ENCODE measurements at places on chromosomes 13 and 19.
A peak's percentile ranks its signal among the peaks of the same experiment; 100 is the strongest.

DNA sequence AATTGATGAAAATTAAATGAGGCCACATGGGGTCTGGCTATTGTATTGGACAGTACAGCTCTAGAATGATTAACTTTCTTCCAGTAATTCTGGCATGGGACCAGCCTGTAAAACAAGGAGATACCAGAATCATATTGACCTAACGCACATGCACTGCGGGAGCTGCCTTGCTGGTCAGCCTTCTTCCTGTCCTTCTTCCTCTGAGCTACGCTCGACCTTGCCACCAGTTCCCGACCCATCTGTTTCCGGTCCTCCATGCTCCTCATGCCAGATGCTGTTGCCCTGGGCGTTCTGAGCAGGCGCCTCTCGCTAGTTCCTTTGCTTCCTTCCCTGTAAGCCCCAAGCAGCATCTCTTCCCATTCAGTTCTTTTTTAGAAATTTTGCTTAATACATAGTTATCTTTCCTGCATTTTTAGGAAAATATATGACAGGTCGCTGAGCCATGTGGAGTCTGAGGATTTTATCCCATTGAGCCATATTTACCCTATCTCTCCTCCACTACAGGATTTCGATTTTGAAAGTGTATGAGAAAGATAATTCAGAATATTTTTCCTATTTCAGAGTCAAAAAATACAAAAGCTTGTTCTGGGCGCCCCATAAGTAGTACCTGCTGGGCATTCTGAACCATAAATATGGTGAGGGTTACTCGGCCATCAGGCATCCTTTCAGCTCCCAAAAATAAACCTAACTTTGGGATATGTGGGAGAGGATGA lies 38.6 kb downstream of the TNFRSF19 start:
- DNase-seq = no peak

DNA sequence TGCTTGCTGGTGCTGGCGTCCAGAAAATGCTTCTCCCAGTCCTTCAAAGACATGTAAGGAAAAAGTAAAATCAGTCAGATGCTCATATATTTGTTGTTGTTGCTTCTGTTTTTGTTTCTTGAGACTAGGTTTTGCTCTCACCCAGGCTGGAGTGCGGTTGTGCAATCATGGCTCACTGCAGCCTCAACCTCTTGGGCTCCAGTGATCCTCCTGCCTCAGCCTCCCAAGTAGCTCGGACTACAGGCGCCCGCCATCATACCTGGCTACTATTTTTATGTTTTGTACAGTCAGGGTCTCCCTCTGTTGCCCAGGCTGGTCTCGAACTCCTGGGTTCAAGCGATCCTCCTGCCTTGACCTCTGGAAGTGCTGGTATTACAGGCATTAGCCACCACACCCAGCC lies 11.0 kb upstream of the EPS15L1 start:
- DNase-seq = no peak

- peak; percentile 80 for DNase-seq
Measured at GRCh38 chr19:17855280-17856152, 4.2 kb upstream of the RPL18A start.

DNA sequence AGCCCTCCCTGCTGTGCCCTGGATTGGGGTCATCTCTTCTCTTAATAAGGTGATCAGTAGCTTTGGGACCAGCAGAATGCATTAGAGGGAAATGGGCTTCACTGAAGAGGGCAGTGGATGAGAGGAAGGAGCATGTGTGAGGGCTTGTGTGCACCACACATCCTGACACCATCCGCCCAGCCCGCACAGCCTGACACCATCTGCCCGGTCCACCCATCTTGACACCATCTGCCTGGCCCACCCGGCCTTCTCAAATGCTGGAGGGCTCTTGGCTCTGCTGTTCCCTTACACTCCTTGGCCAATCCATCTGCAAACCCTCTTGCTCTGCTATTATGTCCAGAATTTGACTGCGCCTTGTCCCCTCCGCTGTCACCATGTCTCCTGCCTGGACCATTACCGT lies 41.8 kb downstream of the BICRA start:
- DNase-seq = no peak

Measured in activated T-helper 1 cell treated with Interleukin-2 at 50 U/mL for 16 hours (primary cell).